ENCODE measurements at places on chromosomes 3 and 15.

GRCh38 chr3:107810171-107811071 is 280.4 kb downstream of the CD47 start:
- DNase-seq, result no peak

DNA sequence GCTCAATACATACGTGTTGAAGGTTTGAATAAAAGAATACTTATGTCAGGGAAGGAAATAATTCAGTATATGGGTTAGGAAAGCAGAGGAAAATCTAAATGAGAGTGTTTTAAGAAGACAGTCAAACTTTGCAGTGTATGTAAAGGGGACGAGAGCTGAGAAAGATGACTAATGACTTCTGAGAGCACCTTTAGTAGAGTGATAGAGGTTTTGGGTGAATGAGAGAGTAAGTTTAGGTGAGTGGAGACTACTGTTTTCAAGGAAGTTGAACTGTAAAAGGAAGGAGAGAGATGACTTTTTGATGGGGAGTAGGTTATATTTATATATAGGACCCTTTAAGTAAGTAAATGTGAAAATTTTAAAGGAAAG is 9.4 kb downstream of the TBC1D23 start:
- DNase-seq, result no peak

GRCh38 chr3:120114981-120115380 is 20.7 kb upstream of the GSK3B start:
- no peak for DNase-seq

DNA sequence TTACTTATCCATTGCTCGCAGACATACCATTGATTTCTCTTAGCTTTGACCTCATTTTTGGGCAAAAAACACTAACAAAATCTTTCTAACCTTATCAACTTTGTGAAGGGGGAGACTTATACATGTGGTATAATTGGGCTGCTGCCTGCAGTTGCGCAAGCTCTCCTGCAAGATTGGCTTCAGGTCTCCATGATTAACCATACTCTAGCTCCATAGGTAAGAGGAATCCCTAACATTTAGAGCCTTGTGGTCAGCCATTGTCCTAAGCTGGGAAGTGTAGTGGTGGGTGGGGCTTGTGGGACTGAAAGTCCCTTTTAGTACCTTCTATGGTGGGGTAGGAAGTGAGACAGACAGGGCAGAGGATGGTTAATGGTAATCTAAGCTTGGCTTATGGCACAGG is 179.6 kb upstream of the THRB start:
- DNase-seq, result no peak

- no peak for DNase-seq
Measured at GRCh38 chr15:42094512-42094963, at the start of gene PLA2G4D. TSS of gene PLA2G4D (minus strand) at chr15:42094562. CDS start at chr15:42094459, 103 bp downstream.

GRCh38 chr15:87777054-87777561 is 479.4 kb downstream of the NTRK3 start:
- peak; percentile 85 for DNase-seq

DNA sequence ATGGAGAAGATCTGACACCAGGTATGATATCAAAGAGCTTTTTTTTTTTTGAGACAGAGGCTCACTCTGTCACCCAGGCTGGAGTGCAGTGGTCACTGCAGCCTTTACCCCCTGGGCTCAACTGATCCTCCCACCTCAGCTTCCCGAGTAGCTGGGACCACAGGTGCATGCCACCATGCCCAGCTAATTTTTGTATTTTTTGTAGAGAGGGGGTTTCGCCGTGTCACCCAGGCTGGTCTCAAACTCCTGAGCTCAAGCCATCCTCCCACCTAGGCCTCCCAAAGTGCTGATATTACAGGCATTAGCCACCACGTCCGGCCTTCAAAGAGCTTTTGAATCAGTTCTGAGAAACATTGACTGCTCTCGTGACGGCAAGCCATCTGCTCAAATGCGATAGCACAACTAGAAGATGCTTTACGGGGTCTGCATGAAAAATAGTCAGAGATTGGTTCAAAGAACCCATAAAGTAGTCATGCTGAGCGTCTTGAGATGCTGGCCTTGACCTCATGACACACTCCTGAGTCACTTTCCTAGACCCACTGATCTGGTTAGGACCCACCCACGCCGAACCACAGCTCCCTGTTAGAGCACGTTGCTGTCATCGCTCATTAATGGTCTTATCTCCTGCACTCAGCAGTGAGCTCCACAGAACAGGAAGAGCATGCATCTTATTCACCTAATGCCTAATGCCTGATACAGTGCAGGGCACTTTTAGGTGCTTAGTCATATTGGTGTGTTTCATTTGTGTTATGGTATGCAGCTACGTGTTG is 57.0 kb upstream of the NR2F2 start:
- DNase-seq, result peak; percentile 91

DNA sequence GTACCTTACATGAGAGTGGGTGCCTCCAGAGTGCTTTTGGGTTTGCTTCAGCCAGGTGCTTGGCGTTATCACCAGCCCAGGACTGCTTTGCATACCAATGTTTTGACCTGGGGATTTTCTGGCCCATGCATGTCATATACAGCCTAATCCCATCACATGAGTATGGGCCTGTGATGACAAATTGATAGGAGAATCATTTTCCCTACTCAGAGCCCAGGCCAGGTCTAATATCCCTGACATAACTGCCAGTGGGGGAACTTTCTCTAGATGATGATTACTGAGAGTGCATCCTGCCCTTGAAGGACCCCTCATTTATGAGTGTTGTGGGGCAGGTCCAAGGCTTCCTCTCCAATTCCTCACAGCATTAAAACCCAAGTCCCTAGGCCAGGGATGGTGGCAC is 197.5 kb upstream of the LYSMD4 start:
- DNase-seq, result no peak

DNA sequence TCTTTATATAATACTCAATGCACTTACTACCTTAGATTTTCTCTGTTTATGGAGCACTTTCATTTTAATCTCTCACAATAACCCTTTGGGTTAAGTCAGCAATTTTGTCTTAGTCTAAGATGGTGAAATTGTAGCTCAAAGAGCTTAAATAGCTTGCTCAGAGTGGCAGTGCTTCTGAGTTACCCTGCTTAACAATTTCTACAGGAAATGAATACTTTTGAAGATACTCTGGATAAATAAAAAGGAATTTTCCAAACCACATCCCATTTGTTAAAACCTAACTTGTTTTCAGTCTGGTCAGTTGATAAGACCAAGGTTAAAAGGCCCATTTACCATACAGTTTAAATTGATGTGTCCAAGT is 37.2 kb downstream of the HMG20A start:
- DNase-seq, result no peak

DNA sequence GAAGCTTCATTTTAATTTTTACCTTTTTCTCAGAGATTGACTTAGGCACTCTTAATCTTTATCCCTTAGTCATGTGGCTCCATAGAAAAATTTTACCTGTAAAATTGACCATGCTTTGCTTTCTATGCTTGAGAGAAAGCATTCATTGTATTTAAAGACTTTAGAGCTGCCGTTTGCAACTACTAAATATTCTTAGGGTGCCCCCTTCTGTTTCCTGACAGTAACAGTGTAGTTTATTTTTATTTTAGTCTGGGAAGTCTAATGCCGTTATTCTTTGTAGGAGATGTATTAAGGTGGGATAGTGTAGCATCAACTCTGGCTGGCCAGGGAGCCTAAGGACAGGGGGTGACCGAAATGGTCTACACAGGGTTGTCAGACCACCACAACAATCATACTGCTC is 84.5 kb upstream of the SYNPR start:
- DNase-seq, result peak; percentile 11

GRCh38 chr15:99628374-99629001 is 62.7 kb downstream of the MEF2A start:
- no peak for DNase-seq

- DNase-seq, result no peak
Measured at GRCh38 chr3:78967061-78967460, 800.7 kb downstream of the ROBO1 start.

DNA sequence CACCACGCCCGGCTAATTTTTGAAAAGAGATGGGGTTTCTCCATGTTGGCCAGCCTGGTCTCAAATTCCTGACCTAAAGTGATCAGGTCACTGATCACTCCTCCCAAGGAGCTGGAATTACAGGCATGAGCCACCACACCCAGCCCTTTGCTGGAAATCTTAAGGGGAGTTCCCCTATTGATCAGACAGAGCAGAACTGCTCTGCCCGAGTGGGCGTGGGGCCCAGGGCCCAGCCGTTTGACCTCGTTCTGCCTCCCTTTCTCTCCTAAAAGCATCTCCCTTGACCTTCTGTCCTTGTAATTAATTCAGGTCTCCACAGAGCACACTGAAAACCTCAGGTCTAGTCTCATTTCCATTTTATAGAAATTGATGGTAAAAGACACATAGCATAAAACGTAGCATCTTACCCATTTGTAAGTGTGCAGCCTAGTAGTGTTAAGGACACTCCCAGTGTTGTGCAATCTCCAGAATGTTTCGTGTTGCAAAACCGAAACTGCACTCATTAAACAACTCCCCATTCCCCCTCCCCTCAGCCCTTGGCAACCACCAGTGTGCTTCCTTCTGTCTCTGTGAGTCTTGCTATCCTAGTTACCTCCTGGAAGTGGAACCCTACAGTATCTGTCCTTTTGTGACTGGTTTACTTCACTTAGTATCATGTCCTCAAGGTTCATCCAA is 89.3 kb downstream of the SLCO3A1 start:
- DNase-seq, result peak; percentile 83

GRCh38 chr3:48598323-48599076 is 3.4 kb upstream of the COL7A1 start:
- DNase-seq, result peak; percentile 88

DNA sequence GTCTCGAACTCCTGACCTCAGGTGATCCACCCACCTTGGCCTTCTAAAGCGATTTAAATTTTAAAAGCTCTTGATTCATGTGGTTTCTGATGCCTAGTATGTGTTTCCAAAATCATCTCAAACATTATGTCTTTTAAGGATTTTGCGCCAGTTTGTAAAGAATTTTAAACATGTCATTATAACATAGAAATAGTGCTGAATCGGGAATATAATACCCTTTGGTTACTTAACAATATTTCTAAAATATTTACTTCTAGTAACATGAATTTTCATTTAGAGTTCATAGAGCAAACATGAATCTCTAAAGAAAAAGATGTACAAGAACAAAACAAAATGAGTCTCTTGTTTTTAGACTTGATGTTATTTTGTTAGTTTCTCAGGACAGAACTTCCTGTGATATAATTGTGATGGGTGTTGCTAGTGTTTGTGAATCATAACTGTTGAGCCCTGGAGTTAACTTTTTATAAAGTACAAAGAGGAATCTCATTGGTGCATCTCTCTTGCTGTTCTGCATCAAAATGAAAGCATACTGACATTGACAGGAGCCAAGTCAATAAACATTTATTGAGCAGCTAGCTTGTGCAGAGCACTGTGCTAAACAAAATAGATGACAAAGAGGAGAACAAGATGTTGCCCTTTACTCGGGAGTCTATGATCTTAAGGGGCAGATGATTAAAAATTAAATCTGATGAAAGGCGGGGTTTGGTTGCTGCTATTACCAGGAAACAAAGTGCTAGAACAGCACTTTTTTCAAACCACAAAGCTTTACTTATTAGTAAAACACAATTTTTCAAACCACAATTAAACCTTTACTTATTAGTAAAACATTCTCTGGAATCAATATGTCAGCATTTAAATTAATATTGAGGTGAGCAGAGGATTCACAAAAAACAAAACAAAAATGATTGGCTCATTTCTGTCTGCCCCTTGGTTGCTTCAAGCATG is 73.4 kb downstream of the MME start:
- no peak for DNase-seq

- DNase-seq, result no peak
Measured at GRCh38 chr3:53579636-53580035, 85.2 kb downstream of the CACNA1D start.

DNA sequence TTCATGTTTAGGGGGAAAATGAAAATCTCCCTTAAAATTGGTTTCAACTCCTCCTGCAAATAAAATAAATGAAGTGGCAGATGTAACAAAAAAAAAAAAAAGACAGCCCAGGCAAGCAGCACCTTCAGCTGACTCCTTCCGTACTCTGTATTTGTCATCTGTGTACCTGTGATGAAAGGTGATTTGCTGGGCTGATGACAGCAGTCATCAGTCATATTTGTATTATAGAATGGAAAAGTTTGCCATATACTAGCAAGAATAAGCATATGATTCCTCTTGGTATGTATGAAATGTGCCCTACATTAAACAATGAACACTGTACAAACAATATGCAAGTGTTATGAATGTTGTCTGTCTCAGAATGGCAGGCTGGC is 44.1 kb upstream of the WWTR1 start:
- no peak for DNase-seq

- no peak for DNase-seq
Measured at GRCh38 chr3:32952369-32953077, 1.1 kb downstream of the CCR4 start.

GRCh38 chr3:46906471-46907058 is 29.0 kb downstream of the PTH1R start:
- DNase-seq, result no peak

GRCh38 chr3:167030082-167030725 is 349.9 kb downstream of the ZBBX start:
- no peak for DNase-seq

DNA sequence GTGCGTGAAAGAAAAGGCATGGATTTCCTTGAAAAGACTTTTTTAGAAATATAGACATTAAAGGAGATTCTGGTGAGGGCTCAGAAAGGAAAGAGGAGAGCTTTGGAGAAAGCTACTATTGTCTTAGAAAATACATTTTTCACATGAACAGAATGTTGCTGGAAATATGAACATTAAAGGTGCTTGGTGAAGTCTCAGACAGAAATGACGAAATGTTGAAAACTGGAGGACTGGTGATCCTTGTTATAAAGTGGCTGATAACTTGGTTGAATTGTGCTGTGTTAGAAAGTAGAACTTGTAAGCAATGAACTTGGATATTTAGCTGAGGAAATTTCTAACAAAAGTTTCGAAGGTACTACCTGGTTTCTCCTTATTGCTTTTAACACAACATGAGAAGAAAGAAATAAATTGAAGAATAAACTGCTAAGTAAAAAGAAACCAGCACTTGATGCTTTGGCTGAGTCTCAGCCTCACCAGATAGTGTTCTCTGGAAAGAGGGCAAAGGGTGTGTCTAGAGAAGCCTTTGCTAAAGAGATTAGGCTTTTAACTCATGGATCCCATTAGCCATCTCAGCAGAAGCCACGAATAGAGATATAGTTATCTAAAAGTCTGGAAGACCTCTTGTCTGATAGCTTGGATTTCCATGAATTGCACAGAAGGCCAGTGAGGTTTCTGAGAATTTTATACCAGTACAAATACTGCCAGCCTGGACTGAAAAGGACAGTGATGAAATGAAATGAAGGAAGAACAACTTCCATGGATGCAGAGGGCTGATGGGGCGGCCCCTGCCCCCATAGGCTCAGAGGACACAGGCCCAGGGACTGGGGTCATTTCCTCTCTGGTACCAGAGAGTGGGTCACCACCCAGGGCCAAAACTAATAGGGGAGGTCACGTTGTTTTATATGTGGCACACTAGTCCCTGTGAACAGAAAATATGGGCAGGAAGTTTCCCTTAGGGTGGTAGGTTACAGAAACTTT is 91.5 kb downstream of the RPL22L1 start:
- DNase-seq, result no peak

Data from AG09309 (cell line).